Transverse colon (tissue), 4 donors: ENCODE measurements at places on chromosomes 11 and 22. TPM values are rescaled to one million over a fixed set of nuclear protein-coding genes. Genes with fewer than 3 reads are reported as not detected.

- H3K36me3 ChIP-seq = no peaks in the 10 kb centered on the region
- H3K4me1 ChIP-seq = no peaks in the 10 kb centered on the region
- H3K27ac ChIP-seq = no peak overlapping the region
- H3K4me3 ChIP-seq = no peak overlapping the region
Measured at GRCh38 chr11:33227578-33228261, 29.5 kb upstream of the HIPK3 start.

- H3K36me3 ChIP-seq = no peaks in the 10 kb centered on the region
- H3K4me3 ChIP-seq = no peak overlapping the region
- H3K27me3 ChIP-seq = no peaks in the 10 kb centered on the region
- H3K27ac ChIP-seq = no peak overlapping the region
Measured at GRCh38 chr11:131580476-131580875, 210.1 kb downstream of the NTM start.

GRCh38 chr22:41301085-41302020 is at the start of gene ZC3H7B:
Gene ZC3H7B, plus strand, starts transcription at chr22:41301525. Its CDS starts 19,136 bp downstream, at chr22:41320661.
- peak; percentile 87 for DNase-seq
- no peaks in the 10 kb centered on the region for H3K27me3 ChIP-seq
- H3K4me1 ChIP-seq = peaks cover 17% of the 10 kb centered on the region
- H3K27ac ChIP-seq = peak within 1 kb of the TSS; percentile 90

- H3K27me3 ChIP-seq = no peaks in the 10 kb centered on the region
- no peak overlapping the region for H3K27ac ChIP-seq
- H3K4me3 ChIP-seq = no peak overlapping the region
- no peaks in the 10 kb centered on the region for H3K36me3 ChIP-seq
Measured at GRCh38 chr11:109914809-109915653, 178.2 kb upstream of the ZC3H12C start.

GRCh38 chr11:78038697-78039313 is 15.7 kb upstream of the KCTD14 start:
- H3K4me3 ChIP-seq = no peak overlapping the region
- no peaks in the 10 kb centered on the region for H3K27me3 ChIP-seq
- no peaks in the 10 kb centered on the region for H3K36me3 ChIP-seq
- peak; percentile 80 for DNase-seq
- H3K4me1 ChIP-seq = peaks cover 35% of the 10 kb centered on the region
- H3K27ac ChIP-seq = peak overlapping the region; percentile 78

GRCh38 chr22:25080855-25081254 is 118.8 kb upstream of the CRYBB3 start:
- no peaks in the 10 kb centered on the region for H3K36me3 ChIP-seq
- no peaks in the 10 kb centered on the region for H3K27me3 ChIP-seq
- no peak for DNase-seq
- peaks cover 6% of the 10 kb centered on the region for H3K4me1 ChIP-seq
- H3K27ac ChIP-seq = no peak overlapping the region

GRCh38 chr22:43172191-43172590 is 14.7 kb downstream of the TTLL12 start:
- peak overlapping the region; percentile 81 for H3K27ac ChIP-seq
- no peaks in the 10 kb centered on the region for H3K27me3 ChIP-seq
- H3K4me1 ChIP-seq = peaks cover 11% of the 10 kb centered on the region
- H3K4me3 ChIP-seq = no peak overlapping the region
- H3K36me3 ChIP-seq = peaks cover 14% of the 10 kb centered on the region

GRCh38 chr11:107591378-107592230 is 657 bp downstream of the ELMOD1 start:
- H3K27ac ChIP-seq = no peak overlapping the region
- peaks cover 17% of the 10 kb centered on the region for H3K4me1 ChIP-seq
- no peak for DNase-seq
- H3K36me3 ChIP-seq = no peaks in the 10 kb centered on the region
- H3K27me3 ChIP-seq = peaks cover 83% of the 10 kb centered on the region

- H3K36me3 ChIP-seq = no peaks in the 10 kb centered on the region
- peak overlapping the region; percentile 67 for H3K27ac ChIP-seq
- H3K27me3 ChIP-seq = no peaks in the 10 kb centered on the region
- no peak for DNase-seq
Measured at GRCh38 chr11:112175599-112175952, 264 bp downstream of the BCO2 start.

DNA sequence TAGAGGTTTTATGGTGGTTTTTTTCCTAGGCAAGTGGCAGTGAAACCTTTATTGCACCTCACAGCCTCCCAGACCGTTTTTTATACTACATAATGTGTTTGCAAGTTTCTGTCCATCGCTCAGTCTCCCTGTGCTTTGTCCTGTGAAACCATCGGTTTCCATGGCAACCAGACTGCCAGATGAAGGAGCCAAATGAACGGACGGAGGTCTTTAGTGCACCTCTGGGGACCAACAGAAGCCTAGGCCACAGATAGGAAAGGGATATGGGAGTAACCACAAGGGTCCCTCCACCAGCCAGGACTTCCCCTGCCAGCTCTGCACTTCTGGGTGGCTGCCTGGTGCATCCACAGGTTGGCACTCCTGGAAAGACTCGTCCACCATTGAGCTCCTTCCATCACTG is 165.0 kb downstream of the CHST1 start:
- no peaks in the 10 kb centered on the region for H3K4me1 ChIP-seq
- no peak overlapping the region for H3K4me3 ChIP-seq
- no peak for DNase-seq

GRCh38 chr22:20644071-20644642 is 129.8 kb upstream of the SERPIND1 start:
- H3K36me3 ChIP-seq = no peaks in the 10 kb centered on the region
- H3K4me1 ChIP-seq = no peaks in the 10 kb centered on the region
- no peaks in the 10 kb centered on the region for H3K27me3 ChIP-seq
- H3K27ac ChIP-seq = no peak overlapping the region
- no peak for DNase-seq
- H3K4me3 ChIP-seq = no peak overlapping the region

GRCh38 chr11:88515002-88515401 is 177.5 kb upstream of the CTSC start:
- DNase-seq = no peak
- H3K4me1 ChIP-seq = no peaks in the 10 kb centered on the region
- H3K27me3 ChIP-seq = peaks cover 17% of the 10 kb centered on the region
- H3K4me3 ChIP-seq = no peak overlapping the region

DNA sequence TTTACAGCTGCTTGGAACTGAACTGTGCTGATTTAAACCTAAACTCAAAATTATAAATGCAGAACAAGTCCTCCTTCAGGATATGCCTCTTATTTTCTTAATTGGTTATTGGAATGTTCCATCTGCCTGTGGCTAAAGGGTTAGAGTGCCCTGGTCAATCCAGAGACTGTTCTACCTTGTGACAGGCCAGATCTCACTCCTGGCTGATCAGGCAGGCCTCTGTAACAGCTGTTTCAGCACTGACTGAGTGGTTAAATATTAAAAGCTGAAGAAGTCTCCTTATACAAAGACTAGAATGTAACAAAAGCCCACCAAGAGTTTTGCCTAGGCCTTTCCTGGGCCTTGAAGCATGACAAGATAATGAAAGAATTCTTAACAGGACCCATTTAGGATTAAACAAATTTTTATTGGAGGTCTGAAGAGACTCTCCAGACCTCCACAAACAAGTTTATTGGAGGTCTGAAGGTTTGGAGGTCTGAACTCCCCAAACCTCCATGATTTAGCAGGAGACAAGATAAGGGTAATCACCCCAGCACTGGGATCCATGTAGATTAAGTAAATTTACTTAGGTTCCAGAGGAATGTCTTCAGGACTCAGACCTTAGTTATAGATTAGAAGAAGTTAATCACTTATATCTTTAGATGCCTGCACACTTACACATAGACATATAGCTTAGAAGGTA is 35.8 kb downstream of the TMPRSS5 start:
- H3K4me1 ChIP-seq = no peaks in the 10 kb centered on the region
- no peaks in the 10 kb centered on the region for H3K27me3 ChIP-seq
- no peak overlapping the region for H3K4me3 ChIP-seq

- H3K4me1 ChIP-seq = peaks cover 45% of the 10 kb centered on the region
- no peaks in the 10 kb centered on the region for H3K27me3 ChIP-seq
- H3K36me3 ChIP-seq = no peaks in the 10 kb centered on the region
- H3K4me3 ChIP-seq = no peak overlapping the region
Measured at GRCh38 chr11:118622376-118623268, 15.2 kb downstream of the PHLDB1 start.

DNA sequence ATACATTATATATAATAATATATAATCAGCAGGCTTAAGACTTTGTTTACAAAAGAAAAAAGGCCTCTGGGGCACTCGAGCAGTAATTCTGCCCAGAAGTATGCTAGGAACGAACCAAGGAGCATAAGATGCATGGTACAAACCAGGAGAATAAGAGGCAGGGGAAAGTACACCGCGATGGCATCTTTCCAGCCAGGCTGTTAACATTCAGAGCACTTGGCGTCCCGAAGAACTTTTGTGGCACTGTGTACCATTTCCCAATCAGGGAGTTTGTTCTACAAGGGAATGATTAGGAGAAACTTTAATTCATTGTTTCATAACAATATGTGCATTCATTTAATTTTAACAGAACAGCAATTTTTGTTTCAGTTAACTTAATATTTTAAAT is 125.1 kb downstream of the WT1 start:
- no peak overlapping the region for H3K4me3 ChIP-seq
- no peaks in the 10 kb centered on the region for H3K4me1 ChIP-seq
- peaks cover 16% of the 10 kb centered on the region for H3K27me3 ChIP-seq
- no peak for DNase-seq
- H3K27ac ChIP-seq = no peak overlapping the region

- DNase-seq = no peak
- H3K27me3 ChIP-seq = peaks cover 47% of the 10 kb centered on the region
- H3K4me3 ChIP-seq = no peak overlapping the region
- peaks cover 10% of the 10 kb centered on the region for H3K4me1 ChIP-seq
Measured at GRCh38 chr11:125170001-125170509, 5.5 kb downstream of the PKNOX2 start.

DNA sequence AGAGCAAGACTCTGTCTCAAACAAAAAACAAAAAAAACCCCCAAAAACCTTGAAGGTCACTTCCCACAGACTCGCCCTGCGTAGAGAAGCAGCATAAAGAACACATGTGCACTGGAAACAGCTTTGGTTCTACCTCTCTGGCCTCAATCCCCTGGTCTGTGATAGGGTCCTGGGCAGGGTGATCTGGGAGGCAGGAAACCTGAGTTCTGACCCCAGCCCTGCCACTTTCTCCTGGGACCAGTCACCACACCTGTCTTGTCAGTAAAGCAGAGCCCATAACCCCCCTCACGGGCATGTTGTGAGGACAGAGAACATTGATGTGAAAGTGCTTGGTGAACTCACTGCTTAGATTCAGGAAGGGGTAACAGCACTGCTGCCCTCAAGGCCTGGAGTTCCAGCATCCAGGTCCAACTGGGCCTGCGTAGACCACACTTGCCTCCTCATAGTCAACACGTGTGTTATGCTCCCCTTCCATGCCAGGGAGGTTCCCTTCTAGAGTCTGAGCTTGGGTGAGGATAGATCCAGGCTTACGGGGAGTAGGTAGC is 11.4 kb downstream of the UCP2 start:
- H3K27ac ChIP-seq = no peak overlapping the region
- H3K4me3 ChIP-seq = no peak overlapping the region
- no peaks in the 10 kb centered on the region for H3K27me3 ChIP-seq

DNA sequence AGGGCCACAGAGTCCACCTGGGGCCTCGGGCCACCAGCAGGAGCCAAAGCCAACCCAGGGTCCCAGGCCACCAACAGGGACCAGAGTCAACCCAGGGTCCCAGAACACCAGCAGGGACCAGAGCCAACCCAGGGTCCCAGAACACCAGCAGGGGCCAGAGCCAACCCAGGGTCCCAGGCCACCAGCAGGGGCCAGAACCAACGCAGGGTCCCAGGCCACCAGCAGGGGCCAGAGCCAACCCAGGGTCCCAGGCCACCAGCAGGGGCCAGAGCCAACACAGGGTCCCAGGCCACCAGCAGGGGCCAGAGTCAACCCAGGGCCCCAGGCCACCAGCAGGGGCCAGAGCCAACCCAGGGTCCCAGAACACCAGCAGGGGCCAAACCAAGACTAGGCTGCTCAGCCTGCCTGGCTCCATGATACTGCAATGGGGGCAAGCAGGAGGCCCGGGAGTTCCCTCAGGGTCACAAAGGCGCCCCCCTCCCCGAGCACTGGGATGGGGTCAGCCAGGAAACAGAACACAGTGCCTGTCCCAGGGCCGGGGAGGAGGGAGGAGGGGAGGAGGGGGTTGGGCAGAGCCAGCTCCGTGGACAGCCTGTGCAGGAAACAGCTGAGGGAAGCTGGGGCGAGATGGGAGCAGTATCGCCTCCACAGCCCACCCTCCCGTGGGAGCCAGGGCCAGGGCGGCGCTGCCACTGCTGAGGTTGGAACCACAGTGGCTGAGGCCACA is 62.0 kb upstream of the PRR5 start:
- DNase-seq = no peak
- H3K4me1 ChIP-seq = peaks cover 7% of the 10 kb centered on the region
- no peak overlapping the region for H3K4me3 ChIP-seq
- no peak overlapping the region for H3K27ac ChIP-seq

DNA sequence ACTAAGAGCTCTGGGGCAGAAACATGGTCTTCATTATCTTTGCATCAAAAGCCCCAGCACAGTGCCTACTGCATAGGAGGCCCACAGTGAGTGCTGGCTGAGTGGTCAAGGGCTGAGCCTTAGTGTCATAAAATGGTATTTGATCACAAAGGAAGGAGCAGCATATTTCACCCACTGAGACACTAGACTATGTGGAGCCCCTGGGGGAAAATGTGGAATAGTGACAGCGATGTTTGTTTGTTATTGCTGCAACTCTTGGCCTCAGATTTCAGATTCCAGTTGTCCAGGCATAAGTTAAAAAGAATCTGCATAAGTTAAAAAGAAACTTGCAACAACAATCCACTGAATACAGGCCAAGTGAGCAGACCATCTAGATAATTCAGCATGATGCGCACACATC is 7.0 kb downstream of the KIRREL3 start:
- no peaks in the 10 kb centered on the region for H3K4me1 ChIP-seq
- H3K4me3 ChIP-seq = no peak overlapping the region
- DNase-seq = no peak
- no peak overlapping the region for H3K27ac ChIP-seq
- no peaks in the 10 kb centered on the region for H3K36me3 ChIP-seq
- H3K27me3 ChIP-seq = peaks cover 48% of the 10 kb centered on the region

GRCh38 chr11:114896594-114896993 is 218.3 kb downstream of the NXPE2 start:
- H3K27ac ChIP-seq = no peak overlapping the region
- no peak overlapping the region for H3K4me3 ChIP-seq
- no peaks in the 10 kb centered on the region for H3K36me3 ChIP-seq
- DNase-seq = no peak
- no peaks in the 10 kb centered on the region for H3K27me3 ChIP-seq
- no peaks in the 10 kb centered on the region for H3K4me1 ChIP-seq

GRCh38 chr11:34680918-34681586 is 60.2 kb downstream of the EHF start:
- no peak overlapping the region for H3K4me3 ChIP-seq
- DNase-seq = no peak
- no peaks in the 10 kb centered on the region for H3K36me3 ChIP-seq
- H3K27me3 ChIP-seq = no peaks in the 10 kb centered on the region
- H3K4me1 ChIP-seq = no peaks in the 10 kb centered on the region
- H3K27ac ChIP-seq = no peak overlapping the region

NAALADL1 gene
- total RNA-seq = 105 TPM

SNX32 gene
- total RNA-seq = not detected

NXPE2 gene
- total RNA-seq = 29.1 TPM

RIBC2 gene
- not detected for total RNA-seq

SCUBE1 gene
- 6.4 TPM for total RNA-seq

KCNQ1OT1 gene
- 1.5 TPM for total RNA-seq

TEX12 gene
- total RNA-seq = 1.3 TPM

SLC1A2 gene
- total RNA-seq = 0.79 TPM

SCGB1D2 gene
- total RNA-seq = not detected
